Stimulated activated CD8-positive, alpha-beta memory T cell treated with anti-CD3 and anti-CD28 coated beads, Interleukin-4, amount 100 ng/mL, for 1 hour (primary cell): ENCODE measurements at places on chromosomes 12 and 14.

GRCh38 chr12:50685641-50686040 lies 78.3 kb upstream of the ATF1 start:
- DNase-seq, result no peak

DNA sequence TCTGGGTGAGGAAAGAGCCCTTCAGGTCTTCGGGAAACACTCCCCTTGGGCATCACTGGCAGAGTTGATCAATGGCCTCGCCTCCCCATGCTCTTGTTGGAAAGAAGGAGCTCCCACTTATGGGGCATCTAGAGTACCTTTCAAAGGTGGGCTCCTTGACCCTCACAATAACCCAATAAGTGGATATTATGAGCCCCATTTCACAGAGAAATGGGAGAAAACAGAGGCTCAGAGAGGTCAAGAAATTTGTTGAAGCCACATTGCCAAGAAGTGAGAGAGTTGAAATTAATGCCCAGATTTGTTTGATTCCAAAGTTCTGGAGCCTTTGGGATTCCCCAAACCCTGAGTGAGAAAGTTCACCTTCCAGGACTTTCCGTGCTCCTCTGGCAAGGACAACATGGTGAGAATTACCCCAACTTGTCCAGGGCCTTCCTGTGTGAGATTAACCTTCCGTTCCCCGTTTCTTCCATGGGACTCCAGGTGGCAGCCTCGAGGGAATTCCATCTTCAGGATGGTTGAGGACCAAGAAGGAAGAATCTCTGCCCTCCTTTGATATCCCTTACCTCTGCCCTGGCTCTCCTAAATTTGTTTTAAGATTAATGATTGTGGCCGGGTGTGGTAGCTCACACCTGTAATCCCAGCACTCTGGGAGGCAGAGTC lies 7.5 kb upstream of the CHD4 start:
- no peak for DNase-seq

- DNase-seq, result peak; percentile 42
Observed at GRCh38 chr14:64755781-64756221, 51.6 kb downstream of the PLEKHG3 start.

GRCh38 chr12:97714107-97714563 lies 251.5 kb downstream of the RMST start:
- DNase-seq, result no peak

GRCh38 chr12:56299308-56299852 lies 750 bp downstream of the CS start:
- no peak for DNase-seq

GRCh38 chr12:114916124-114916523 lies 232.1 kb upstream of the TBX3 start:
- DNase-seq, result no peak

GRCh38 chr14:99327458-99328250 lies 55.7 kb upstream of the BCL11B start:
- DNase-seq, result no peak

DNA sequence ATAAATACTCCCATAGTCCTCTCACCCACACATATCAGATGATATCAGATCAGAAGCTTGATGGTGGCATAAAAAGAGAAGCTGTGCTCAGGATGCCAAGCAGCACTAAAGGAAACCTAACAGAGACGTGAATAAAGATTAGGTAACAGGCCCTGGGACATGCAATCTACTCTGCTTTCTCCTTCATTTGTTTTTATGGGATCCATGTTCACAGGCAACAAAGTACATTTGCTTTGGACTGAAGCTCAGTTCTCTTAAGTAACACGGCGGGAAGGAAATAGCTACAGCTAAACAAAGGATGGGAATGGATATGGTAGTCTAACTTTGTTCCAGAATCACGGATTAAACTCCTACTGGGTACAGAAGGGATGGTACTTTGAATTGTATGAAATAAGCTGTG lies 119.5 kb downstream of the TTC7B start:
- no peak for DNase-seq

DNA sequence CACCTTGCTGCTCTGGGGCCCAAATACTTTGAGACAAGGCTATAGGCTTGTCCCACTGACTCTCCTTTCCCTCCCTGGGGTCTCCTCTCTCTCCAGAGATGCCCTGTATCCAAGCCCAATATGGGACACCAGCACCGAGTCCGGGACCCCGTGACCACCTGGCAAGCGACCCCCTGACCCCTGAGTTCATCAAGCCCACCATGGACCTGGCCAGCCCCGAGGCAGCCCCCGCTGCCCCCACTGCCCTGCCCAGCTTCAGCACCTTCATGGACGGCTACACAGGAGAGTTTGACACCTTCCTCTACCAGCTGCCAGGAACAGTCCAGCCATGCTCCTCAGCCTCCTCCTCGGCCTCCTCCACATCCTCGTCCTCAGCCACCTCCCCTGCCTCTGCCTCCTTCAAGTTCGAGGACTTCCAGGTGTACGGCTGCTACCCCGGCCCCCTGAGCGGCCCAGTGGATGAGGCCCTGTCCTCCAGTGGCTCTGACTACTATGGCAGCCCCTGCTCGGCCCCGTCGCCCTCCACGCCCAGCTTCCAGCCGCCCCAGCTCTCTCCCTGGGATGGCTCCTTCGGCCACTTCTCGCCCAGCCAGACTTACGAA lies 3.1 kb downstream of the NR4A1 start:
- no peak for DNase-seq

DNA sequence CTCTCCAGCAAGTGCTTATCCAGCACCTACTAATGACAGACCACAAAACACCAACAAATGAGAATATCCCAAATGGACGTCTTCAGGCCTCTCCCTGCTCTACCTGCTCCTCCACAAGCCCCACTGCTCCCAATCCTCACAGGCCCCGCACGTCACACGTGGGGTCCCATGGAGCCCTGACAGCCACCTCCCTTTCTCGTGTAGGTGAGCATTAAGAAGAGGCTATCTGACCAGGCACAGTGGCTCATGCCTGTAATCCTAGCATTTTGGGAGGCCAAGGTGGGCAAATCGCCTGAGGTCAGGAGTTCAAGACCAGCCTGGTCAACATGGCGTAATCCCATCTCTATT lies 5.4 kb downstream of the RIMBP2 start:
- DNase-seq, result no peak

DNA sequence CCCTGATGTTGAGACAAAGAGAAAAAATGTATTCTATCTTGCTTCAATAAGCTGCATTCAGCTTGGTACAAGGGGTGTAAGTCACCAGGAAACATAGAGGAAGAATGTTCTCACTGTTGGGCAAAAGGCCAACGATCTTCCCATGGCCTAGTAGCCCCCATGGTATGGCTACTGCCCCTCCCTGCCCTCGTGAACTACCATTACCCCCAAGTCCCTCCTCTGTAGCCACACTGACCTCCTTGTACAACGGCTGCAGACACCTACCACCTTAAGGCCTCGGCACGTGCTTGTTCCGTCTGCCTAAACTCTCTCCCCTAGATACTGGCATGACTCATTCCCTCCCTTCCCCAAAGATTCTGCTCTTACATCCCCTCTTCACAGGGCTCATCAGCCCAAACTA lies 81.9 kb upstream of the ANO2 start:
- no peak for DNase-seq

DNA sequence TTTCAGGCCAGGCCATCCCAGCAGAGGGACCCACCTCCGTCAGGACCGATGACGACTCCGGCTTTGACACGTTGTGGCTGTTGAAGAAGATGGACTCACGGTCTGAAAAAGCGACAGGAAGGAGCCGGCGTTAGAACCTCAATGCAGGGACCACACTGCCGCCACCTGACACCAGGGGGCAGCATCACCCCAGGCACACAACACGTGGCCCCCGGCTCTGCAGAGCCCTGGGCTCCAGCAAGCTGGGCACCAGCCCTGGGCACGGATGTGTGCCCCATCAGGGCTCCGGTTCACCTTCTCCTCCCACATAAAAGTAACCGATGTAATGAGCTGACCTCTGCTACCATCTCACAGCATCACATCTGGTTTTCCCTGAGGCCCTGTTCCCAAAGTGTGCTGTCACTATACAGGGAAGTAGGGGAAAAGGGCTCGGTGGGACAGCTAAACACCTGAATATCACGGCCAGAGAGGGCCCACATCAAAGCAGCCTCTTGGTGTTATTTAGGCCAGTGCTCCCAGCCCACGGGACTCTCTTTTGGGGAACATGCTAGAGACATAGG lies 29.0 kb downstream of the CHGA start:
- peak; percentile 64 for DNase-seq

DNA sequence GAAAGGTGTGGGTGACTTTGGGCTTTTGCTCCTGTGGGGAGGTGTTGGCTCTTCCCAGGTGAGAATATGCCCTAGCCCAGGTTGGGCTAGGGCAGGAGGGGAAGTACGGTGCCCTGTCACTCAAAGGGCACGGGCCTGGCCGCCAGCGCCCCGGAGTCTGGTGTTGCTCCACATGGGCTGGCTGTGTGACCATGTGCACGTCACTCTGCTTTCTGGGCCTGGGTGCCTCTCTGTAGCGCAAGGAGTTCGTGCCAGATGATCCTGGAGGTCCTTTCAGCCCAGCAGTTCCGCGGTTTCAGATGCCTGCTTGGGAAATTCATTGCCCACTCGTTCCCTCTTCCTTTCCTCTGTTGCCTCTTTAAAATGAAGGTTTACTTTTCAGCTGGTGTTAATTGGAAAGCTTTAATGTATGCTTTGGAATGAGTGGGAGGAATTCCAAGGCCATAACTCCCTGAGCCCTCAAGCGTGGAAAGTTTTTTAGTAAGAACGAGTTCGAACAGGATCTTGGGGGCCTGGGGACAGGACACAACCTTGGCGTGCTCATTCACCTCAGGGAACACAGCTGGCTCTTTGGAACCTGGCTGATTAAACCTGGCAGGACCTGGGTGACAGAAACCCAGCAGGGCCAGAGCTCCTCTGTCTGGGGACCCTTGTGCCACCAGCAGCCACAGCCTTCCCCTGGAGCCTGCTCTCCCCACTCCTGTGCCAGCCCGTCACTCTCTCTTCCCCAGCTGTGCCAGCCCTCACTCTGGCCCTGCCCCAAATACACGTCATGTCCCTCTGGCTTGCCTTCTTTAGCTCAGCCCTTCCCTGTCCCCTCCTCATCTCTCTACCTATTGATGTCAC lies 42.8 kb downstream of the TSPAN9 start:
- no peak for DNase-seq

DNA sequence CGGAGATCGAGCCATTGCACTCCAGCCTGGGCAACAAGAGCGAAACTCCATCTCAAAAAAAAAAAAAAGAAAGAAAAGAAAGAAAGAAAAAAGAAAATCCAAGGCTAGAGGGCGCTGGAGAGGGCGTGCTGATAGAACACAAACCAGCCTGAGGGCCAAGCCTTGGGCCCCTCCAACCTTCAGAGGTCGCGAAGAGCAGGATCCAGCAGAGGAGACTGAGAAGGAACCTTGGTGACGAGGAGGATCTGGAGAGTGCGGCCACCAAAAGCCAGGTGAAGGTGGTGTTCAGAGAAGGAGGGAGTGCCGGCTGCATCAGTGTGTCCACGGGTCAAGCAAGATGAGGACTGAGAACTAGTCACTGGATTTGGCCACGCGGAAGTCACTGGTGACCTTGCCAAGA lies 4.1 kb upstream of the DYNC1H1 start:
- DNase-seq, result no peak

DNA sequence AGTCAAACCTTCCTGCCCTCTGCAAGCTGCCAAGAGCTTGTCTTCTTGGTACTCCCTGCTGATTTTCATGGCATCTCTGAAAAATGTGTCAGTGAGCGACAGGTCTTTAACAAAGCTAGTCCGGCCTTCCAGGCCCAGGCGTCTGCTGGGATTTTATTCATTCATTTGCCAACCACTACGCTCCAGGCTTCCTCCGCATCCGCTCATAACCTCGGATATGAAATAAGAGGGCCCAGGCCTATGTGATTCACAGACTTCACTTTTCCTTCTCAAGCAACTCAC lies 13.8 kb downstream of the TSPAN9 start:
- DNase-seq, result no peak

GRCh38 chr12:114628199-114628598 lies 55.8 kb downstream of the TBX3 start:
- DNase-seq, result no peak

GRCh38 chr12:29053567-29053966 lies 95.5 kb upstream of the FAR2 start:
- no peak for DNase-seq

- DNase-seq, result no peak
Observed at GRCh38 chr12:78209846-78210505, 379.3 kb downstream of the NAV3 start.

GRCh38 chr12:81170072-81170471 lies 92.2 kb downstream of the ACSS3 start:
- no peak for DNase-seq

GRCh38 chr14:37597538-37597913 lies 2.1 kb downstream of the TTC6 start:
- no peak for DNase-seq

- no peak for DNase-seq
Observed at GRCh38 chr12:64889434-64890216, 65.2 kb downstream of the TBC1D30 start.

GRCh38 chr12:130715998-130716968 lies at the start of gene RIMBP2:
RIMBP2 (minus strand) TSS chr12:130716299; CDS start chr12:130479013, 237,286 bp downstream.
- no peak for DNase-seq

DNA sequence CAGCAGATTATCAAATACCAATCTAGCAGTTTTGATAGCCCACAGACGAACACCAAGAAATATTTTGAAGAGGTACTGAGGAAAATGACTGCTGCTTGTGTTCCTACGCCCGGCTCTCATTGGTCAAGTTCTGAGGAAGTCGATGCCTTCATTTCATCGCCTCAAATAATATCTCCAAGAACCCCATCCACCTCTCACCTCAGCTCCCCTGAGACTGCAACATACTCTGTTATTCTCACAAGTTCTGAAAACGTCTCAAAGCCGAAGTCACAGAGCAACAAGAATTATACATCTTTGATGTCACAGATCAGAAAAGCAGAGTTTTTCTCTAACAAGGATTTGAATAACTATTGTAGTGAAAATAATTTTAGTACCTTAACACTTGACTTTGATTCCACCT lies 55.5 kb upstream of the BCAT1 start:
- no peak for DNase-seq

DNA sequence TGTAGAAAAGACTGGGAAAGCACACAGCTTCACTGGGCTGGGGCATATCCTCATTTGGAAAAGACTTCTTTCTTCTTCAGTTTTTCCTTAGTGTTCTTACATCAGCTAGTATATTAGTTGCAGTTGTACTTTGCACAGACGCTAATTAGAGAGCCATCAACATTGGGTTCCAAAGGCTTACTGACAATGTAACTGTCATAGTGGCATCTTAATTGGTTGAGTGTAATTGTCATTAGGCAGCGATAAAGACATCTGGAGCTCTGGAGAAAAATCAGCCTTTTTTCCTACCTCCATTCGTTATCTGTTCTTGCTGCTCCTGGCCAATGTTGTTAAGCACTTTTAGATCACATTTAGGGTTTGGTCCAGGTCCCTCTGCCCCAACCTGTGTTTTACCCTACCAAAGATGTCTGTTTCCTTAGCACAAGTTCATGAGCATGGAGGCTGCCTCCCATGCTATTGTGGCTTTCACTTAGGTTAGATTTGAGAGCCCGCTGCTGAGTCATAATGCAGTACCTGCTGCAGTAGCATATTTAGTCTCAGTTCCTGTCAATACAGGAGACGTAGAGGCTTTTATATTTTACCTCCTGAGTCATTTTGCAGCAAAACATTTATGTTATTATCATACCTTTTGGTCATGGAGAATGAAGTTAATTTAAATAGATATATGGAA lies 49.2 kb downstream of the FBXW8 start:
- no peak for DNase-seq

GRCh38 chr14:88825078-88825458 lies 617 bp downstream of the TTC8 start:
- DNase-seq, result no peak

GRCh38 chr14:80055226-80055625 lies 156.1 kb downstream of the DIO2 start:
- no peak for DNase-seq
